ENCODE measurements at places on chromosomes 16 and 17.

- DNase-seq: peak; percentile 34
Observed at GRCh38 chr16:32116080-32116479, 137.0 kb upstream of the TP53TG3D start.

- no peak for DNase-seq
Observed at GRCh38 chr16:69084289-69084688, 21.2 kb upstream of the HAS3 start.

GRCh38 chr17:36500745-36501225 lies 14.3 kb downstream of the ZNHIT3 start:
- no peak for DNase-seq

DNA sequence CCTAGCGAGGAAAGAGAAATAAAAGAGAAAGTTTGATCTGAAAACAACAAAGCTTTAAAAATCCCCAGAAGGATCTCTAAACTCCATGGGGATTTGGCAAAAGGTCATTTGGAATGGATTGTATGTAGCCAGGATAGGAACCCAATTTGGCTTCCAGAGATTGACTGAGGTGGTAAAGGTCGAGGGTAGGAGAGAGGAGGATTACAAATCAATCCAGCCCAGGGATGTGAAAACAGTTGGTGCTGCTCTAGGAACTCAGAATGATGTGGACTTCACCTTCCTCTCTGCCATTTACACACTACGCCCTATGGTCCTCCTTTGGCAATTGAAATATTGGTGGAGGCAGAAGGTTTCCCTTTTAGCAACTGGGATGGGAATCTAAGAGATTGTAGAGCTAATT lies 18.8 kb upstream of the SMIM36 start:
- no peak for DNase-seq

DNA sequence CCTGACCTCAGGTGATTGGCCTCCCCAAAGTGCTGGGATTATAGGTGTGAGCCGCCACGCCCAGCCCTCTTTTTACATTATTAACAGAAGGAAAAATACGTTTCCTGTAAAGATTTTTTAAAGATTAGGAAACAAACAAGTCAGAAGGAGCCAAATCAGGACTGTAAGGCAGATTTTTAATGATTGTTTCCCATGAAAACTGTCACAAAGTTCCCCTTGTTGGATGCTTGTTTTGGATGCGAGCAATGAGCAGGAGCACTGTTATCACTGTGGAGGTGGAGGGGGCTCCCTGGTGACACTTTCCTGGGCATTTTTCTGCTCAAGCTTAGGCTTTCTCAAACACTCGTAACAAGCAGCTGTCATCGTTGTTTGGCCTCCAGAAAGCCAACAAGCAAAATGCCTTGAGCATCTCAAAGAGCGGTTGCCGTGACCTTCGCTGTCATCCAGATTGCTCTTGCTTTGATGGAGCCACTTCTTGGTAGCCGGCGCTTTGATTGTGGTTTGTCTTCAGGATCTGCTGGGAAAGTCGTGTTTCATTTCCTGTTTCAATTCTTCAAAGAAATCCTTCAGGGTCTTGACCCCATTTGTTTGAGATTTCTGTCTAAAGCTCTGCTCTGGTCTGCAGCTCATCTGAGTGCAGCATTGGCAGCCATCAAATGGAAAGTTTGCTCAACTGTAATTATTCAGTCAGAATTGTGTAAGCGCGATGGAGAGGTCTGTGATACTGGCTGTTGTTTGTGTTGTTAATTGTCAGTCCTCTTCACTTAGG lies 128.7 kb downstream of the RPTOR start:
- no peak for DNase-seq

GRCh38 chr16:57435838-57436237 lies 11.3 kb downstream of the CIAPIN1 start:
- no peak for DNase-seq

Data from NCI-H1417 (cell line).